Fibroblast of lung (primary cell): ENCODE measurements at places on chromosomes 3 and 15. TPM values are rescaled to one million over a fixed set of nuclear protein-coding genes. Genes with fewer than 3 reads are reported as not detected.

DNA sequence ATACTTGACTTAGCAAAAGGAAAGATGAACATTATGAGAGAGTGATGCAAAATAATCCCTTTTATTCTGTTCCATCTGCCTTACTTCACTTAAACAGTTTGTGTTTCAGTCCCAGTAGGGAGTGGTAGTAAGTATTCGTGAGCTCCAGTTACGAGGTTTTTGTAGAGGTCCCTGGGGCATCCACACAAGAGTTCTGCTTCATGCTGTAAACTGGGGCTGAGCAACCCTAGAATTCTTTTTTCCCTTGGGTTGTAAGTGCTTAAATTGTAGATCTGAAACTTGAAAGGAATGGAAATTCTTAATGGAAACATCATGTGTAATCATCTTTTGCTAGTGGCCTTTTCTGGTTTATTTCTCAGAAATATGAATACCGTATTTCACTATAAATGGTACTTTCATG lies 79.5 kb downstream of the SEMA6D start:
- no peaks in the 10 kb centered on the region for H3K27me3 ChIP-seq
- DNase-seq, result no peak
- no peak overlapping the region for H3K4me3 ChIP-seq
- H3K36me3 ChIP-seq, result no peaks in the 10 kb centered on the region
- no peak overlapping the region for H3K27ac ChIP-seq
- no peaks in the 10 kb centered on the region for H3K4me1 ChIP-seq

Gene FGD5
- polyA plus RNA-seq, result 0.03 and 1.1 TPM in 2 replicates

GRCh38 chr3:195801251-195802183 lies 10.2 kb downstream of the MUC4 start:
- peaks cover 5% of the 10 kb centered on the region for H3K4me1 ChIP-seq
- H3K36me3 ChIP-seq, result no peaks in the 10 kb centered on the region
- no peak for DNase-seq

DNA sequence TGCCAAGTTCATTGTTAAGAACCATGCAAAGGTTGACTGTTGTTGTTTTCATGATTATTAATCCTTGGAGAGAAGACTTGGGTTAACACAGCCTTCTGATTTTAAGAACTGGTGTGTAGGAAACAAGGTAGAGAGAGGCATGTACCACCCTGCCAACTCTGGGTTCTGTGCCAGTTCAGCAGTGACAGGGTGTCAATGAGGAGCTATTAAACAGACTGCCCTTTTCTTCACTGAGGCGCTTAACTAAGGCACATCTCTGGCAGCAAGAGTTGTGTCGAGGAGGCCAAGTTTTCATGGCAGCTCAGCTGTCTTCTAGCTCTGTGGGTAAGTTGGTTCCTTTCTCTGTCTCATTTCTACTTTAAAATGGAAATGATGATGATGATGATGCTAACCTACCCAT lies 117.6 kb downstream of the FEZF2 start:
- no peaks in the 10 kb centered on the region for H3K36me3 ChIP-seq
- H3K4me3 ChIP-seq, result no peak overlapping the region
- H3K4me1 ChIP-seq, result no peaks in the 10 kb centered on the region
- no peak overlapping the region for H3K27ac ChIP-seq

- peak; percentile 53 for DNase-seq
- no peaks in the 10 kb centered on the region for H3K27me3 ChIP-seq
- no peak overlapping the region for H3K4me3 ChIP-seq
- H3K36me3 ChIP-seq, result no peaks in the 10 kb centered on the region
- no peak overlapping the region for H3K27ac ChIP-seq
Measured at GRCh38 chr3:3053974-3054373, 56.2 kb downstream of the IL5RA start.

Gene INSYN1
- polyA plus RNA-seq, result 0.37 and 0.51 TPM in 2 replicates

- no peaks in the 10 kb centered on the region for H3K4me1 ChIP-seq
- H3K4me3 ChIP-seq, result no peak overlapping the region
- no peaks in the 10 kb centered on the region for H3K27me3 ChIP-seq
- H3K27ac ChIP-seq, result no peak overlapping the region
- no peak for DNase-seq
Measured at GRCh38 chr15:51126842-51127241, 32.1 kb upstream of the TNFAIP8L3 start.

Gene GPR149
- not detected in 2 replicates for polyA plus RNA-seq

Gene P3H2
- 21.6 and 24.2 TPM in 2 replicates for polyA plus RNA-seq

- H3K36me3 ChIP-seq, result peaks cover 4% of the 10 kb centered on the region
- peak overlapping the region; percentile 100 for H3K4me3 ChIP-seq
- DNase-seq, result peak; percentile 29
- H3K4me1 ChIP-seq, result peaks cover 10% of the 10 kb centered on the region
Measured at GRCh38 chr15:88467935-88468528, 524 bp downstream of the MRPS11 start.

DNA sequence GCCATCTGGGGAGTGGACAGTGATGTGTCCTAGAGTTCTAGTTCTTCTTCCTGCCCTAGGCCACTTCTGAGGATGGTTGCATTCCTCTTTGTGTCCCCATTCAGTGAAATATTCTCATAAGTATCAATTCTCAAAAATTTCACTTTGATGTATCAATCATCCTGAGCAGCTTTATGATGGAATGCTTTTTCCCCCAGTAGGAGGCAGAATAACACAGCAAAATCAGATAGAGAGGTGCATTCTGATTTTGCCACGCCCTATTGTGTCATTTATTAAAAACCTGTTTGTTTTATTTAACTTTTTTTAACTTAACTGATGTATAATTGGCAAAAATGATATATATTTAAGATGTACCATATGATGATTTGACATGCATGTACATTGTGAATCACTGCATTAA lies 656.0 kb upstream of the GRM7 start:
- no peaks in the 10 kb centered on the region for H3K4me1 ChIP-seq
- no peak overlapping the region for H3K4me3 ChIP-seq
- H3K36me3 ChIP-seq, result no peaks in the 10 kb centered on the region
- H3K27me3 ChIP-seq, result no peaks in the 10 kb centered on the region
- H3K27ac ChIP-seq, result no peak overlapping the region

DNA sequence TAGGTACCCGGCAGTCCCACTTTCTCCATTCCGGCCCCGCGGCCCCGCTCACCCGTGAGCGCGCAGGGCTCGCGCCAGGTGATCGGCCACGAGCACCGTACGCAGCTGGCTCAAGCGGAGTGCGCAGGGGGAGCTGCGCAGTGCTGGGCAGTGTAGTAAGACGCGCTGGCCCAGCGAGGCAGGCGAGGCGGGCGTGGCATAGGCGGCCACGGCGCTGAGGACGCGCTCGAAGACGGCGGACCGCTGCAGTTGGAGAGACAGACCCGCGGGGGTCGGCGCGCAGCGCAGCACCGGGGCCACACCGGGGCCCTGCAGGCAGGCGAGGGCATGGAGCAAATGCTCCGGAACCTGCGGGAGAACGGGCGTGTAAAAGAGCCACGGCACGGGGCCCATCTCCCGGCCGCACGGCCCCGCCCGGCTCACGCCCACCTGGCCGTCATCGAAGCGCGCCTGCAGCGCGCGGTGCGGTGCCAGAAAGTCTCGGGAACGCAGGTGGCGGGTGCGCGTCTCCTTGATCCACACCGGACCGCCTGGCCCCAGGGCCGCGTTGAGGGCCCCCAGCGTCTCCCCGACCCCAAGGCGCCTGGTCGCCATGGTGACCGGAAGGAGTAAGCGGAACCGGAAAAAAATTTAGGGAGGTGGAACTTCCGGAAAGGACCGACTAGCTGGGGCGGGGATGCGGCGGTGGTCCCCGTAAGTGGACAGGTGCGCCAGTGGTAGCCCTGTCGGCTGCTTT lies at the start of gene DALRD3:
Gene DALRD3 (minus strand): TSS at position 610 of the 736 bp plus-strand sequence. CDS start 16 bp downstream, at position 594.
- H3K4me3 ChIP-seq, result peak within 1 kb of the TSS; percentile 75
- peaks cover 32% of the 10 kb centered on the region for H3K36me3 ChIP-seq
- peaks cover 11% of the 10 kb centered on the region for H3K4me1 ChIP-seq
- no peaks in the 10 kb centered on the region for H3K27me3 ChIP-seq

Gene SLMAP
- 31.1 and 35.3 TPM in 2 replicates for polyA plus RNA-seq

Gene CCR9
- polyA plus RNA-seq, result not detected in 2 replicates

Gene ZNF80
- not detected in 2 replicates for polyA plus RNA-seq

DNA sequence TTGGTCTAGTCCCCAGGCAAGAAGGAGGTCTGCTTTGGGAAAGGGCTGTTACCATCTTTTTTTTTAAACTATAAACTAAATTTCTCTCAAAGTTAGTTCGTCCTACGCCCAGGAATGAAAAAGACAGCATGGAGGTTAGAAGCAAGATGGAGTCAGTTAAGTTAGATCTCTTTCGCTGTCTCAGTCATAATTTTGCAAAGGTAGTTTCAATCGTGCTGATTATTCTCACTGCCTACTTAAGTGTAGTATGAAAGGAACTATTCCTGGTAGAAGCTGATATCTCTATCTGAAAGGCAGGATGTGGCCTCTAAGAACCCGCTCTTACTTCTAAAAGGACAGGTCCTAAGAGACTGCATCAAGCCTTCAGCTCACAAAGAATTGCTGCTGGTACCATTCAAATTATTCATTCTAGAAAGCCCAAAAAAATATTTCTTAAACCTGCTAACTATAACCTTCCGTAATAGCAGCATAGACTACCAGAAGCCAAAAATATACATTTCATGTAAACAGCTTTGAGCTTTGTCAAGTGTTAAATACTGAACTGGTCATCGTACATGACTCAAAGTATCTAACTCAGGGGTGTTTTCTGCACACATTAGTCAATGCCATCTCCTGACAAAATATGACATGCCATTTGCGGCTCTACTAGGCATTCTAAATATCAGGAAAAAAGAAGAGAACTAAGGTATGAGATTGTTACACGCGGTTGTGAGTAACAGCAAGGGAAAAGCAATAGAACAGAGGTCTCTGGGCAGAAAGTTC lies 96.0 kb upstream of the CCDC80 start:
- no peak for DNase-seq
- H3K36me3 ChIP-seq, result no peaks in the 10 kb centered on the region
- no peaks in the 10 kb centered on the region for H3K4me1 ChIP-seq
- no peak overlapping the region for H3K27ac ChIP-seq
- no peak overlapping the region for H3K4me3 ChIP-seq
- H3K27me3 ChIP-seq, result no peaks in the 10 kb centered on the region

- no peaks in the 10 kb centered on the region for H3K27me3 ChIP-seq
- peak; percentile 42 for DNase-seq
- H3K36me3 ChIP-seq, result no peaks in the 10 kb centered on the region
- no peak overlapping the region for H3K4me3 ChIP-seq
Measured at GRCh38 chr15:58510715-58511598, 79.2 kb downstream of the LIPC start.

DNA sequence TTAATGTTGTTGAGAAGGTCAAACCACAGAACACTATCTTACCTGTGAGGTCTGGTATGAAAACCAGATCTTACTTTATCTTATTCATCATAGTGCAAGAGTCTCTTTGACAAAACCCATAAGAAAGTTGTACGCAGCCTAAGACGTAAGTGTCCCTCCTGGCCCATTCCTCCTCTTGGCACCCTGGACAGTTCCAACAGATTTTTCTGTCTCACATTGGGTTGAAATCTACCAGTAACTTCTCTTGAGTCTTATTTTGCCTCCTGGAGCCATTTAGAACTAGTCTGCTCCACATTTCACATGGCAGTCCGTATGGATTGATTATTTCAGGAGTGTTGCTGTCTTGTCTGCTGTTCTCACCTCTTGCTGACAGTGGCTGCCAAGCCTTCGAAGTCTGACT lies 498.4 kb downstream of the PDCD6IP start:
- H3K36me3 ChIP-seq, result no peaks in the 10 kb centered on the region
- no peaks in the 10 kb centered on the region for H3K4me1 ChIP-seq
- no peaks in the 10 kb centered on the region for H3K27me3 ChIP-seq
- no peak for DNase-seq

- no peaks in the 10 kb centered on the region for H3K27me3 ChIP-seq
- H3K4me1 ChIP-seq, result peaks cover 16% of the 10 kb centered on the region
- H3K4me3 ChIP-seq, result no peak overlapping the region
- no peak overlapping the region for H3K27ac ChIP-seq
Measured at GRCh38 chr3:157285966-157286365, 126.0 kb upstream of the CCNL1 start.

DNA sequence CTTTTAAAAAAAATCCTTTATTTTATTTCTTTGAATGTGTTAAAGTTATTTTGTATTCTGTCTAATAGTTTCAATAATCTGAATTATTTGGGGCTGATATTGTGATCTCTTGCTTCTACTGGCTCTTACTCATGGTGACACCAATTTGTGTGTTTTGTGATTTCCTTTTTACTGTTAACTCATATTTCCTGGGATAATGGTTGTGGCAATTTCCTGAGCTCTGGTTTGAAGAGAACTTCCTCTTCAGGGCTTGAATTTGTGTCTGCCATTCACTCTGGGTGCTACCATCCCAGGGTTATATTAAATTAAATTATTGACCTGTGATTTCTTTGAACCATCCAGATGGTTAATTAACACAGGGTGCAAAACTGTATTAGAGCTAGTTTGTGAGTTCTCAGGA lies 60.4 kb upstream of the RNF7 start:
- H3K4me1 ChIP-seq, result no peaks in the 10 kb centered on the region
- H3K27ac ChIP-seq, result no peak overlapping the region
- DNase-seq, result no peak
- H3K36me3 ChIP-seq, result no peaks in the 10 kb centered on the region

GRCh38 chr3:79018671-79019136 lies 749.1 kb downstream of the ROBO1 start:
- DNase-seq, result peak; percentile 70
- H3K4me1 ChIP-seq, result no peaks in the 10 kb centered on the region
- peak overlapping the region; percentile 99 for H3K4me3 ChIP-seq
